ENCODE measurements at places on chromosomes 16 and 17. TPM values are rescaled to one million over a fixed set of nuclear protein-coding genes. Genes with fewer than 3 reads are reported as not detected.

Gene MT1E
- 549 TPM for total RNA-seq

Gene OR1F1
- total RNA-seq = 0.78 TPM

Gene TP53TG3C
- total RNA-seq = not detected

Gene MYO15B
- 0.65 TPM for total RNA-seq

Gene FBXO39
- total RNA-seq = 0.07 TPM
